ENCODE measurements at places on chromosomes 3 and 15. TPM values are rescaled to one million over a fixed set of nuclear protein-coding genes. Genes with fewer than 3 reads are reported as not detected.
A peak's percentile ranks its signal among the peaks of the same experiment; 100 is the strongest.

SLC51A gene
- total RNA-seq = 2.1 TPM

FOXB1 gene
- total RNA-seq = not detected

PPP1R14D gene
- total RNA-seq = 166 TPM

TMEM266 gene
- not detected for total RNA-seq

GOLGA6D gene
- total RNA-seq = not detected

CYP8B1 gene
- total RNA-seq = 0.20 TPM

DNA sequence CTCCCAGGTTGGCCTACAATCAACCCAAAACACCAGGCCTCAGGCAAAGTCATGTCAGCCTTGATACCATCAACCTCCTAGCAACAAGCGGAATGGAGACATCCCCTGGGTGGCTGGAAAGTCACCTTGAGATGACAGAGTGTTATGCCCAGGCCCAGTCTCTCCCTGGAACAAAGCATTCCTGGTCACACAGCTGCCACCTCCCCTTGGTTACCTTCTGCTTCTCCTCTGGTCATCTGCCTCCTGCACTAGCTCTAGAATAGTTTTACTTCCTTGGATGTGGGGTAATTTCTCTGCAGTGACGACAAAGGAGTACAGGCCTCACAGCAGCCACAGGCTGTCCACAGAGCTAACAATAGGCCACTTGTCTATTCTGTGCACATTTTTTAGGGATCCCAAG, 114.9 kb downstream of the RFTN1 start:
- H3K27ac ChIP-seq = no peak overlapping the region
- no peak overlapping the region for H3K4me3 ChIP-seq
- H3K4me1 ChIP-seq = no peaks in the 10 kb centered on the region
- DNase-seq = no peak
- no peaks in the 10 kb centered on the region for H3K36me3 ChIP-seq

- DNase-seq = no peak
- no peak overlapping the region for H3K27ac ChIP-seq
- no peaks in the 10 kb centered on the region for H3K4me1 ChIP-seq
These were observed 193.9 kb downstream of the DIPK2A start for GRCh38 chr3:144165482-144165881.

- H3K27ac ChIP-seq = no peak overlapping the region
- DNase-seq = no peak
- H3K27me3 ChIP-seq = no peaks in the 10 kb centered on the region
- H3K36me3 ChIP-seq = no peaks in the 10 kb centered on the region
These were observed 97.7 kb upstream of the TSPAN3 start for GRCh38 chr15:77168616-77169015.

DNA sequence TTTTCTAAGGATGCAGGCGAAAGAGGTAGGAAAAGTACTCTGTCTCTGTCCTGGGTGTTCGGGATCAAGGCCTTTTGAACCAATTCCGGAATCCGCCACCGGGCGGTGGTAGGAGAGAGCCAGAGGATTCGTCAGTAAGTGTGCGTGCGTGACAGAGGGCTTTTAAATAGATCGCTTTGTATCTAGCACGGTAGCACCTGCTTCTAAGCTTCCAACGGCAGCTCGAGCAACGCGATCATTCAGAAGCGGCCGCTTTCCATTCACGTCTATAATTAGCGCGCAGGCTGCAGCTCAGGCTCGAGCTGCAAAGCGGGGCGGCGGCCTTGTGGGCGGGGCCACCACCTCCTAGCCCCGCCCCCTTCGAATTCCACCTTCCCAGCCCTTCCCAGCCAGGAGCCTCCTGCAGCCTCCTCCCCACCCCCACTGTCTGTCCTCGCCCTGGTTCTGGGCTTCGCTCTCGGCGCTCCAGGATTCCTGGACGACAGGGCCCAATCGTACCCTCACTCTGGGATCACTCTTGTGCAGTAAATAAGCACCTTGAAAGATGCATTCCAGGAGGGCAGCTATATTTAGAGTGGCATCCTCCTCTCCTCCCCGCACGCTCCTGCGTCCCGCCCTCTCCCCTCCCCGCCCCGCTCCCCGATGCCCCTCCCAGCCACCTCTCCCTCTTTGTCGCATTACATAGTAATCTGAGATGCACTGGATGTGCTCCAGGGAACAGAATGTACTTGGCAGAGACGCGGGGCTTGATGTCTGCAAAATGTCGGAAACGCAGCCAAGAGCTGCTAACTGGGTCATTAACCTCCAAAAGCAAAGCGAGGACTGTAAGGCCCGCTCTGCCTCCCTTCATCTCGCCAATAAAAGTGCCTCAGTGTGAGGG, 224.1 kb upstream of the TPRG1 start:
- peak; percentile 89 for DNase-seq
- H3K27ac ChIP-seq = peak overlapping the region; percentile 59
- no peaks in the 10 kb centered on the region for H3K4me1 ChIP-seq
- H3K4me3 ChIP-seq = peak overlapping the region; percentile 28

DNA sequence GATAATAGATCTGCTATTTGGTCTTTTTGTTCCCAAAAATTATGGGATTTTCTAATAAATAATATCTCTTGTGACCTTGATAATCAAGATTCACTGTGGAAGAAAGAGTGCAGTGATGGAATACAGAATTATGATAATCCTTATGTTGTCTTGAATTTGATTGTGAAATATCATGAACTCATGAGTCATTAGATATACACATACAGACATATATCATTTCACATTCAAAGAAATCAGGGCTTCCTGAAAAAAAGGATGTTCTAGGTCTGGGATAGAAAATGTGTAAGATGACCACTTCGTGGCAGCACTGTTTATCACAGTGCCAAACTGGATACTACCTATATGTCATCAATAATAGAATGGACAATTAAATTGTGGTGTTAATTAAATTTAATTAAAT, 97.7 kb downstream of the DPH6 start:
- no peaks in the 10 kb centered on the region for H3K27me3 ChIP-seq
- H3K27ac ChIP-seq = no peak overlapping the region
- DNase-seq = no peak
- no peaks in the 10 kb centered on the region for H3K36me3 ChIP-seq
- no peak overlapping the region for H3K4me3 ChIP-seq
